ENCODE measurements at places on chromosomes 11 and 22.
A peak's percentile ranks its signal among the peaks of the same experiment; 100 is the strongest.

DNA sequence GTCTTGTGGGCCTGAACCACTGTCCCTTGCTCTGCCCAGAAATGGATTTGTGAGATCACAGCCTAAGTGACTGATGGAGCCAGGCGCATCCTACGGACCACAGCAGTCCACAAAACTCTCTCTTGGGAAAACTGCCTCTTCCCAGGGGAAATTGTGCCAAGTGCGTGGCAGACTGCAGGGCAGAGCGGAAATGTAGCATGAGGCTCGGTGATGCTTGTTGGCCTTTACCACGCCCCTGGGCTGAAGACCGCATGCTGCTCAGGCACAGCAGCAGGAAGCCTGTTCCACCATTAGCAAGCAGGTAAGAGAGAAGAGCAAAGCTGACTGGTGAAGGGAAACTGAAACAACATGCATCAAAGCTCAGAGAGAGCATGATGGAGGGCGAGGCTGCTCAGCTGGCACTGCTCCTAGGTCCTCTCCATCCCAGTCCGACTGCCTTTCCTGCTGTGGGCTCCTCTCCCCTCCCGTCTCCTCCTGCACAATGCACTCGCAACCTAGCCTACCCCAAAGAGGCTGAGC, 26.5 kb upstream of the SCARF2 start:
- DNase-seq = peak; percentile 16

DNA sequence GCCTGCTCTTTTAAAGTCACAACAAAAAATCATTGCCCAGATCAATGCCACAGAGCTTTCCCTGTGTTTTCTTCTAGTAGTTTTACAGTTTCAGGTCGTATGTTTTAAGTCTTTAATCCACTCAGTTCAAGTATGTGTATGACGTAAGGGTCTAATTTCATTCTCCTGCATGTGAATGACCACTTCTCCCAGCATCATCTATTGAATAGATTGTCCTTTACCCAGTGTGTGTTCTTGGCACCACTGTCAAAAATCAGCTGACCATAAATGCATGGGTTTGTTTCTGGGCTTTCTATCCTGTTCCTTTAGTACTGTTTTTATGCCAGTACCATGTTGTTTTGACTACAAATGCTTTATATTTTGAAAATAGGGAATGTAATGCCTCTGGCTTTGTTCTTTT, 28.1 kb downstream of the INTS4 start:
- no peak for DNase-seq

GRCh38 chr11:117502779-117503100, 175.1 kb downstream of the CEP164 start:
- DNase-seq = no peak

GRCh38 chr22:50363166-50363802, 20.2 kb downstream of the PPP6R2 start:
- no peak for DNase-seq

GRCh38 chr11:107834995-107835394, 23.6 kb downstream of the SLC35F2 start:
- DNase-seq = no peak

GRCh38 chr11:79255965-79256364, 184.9 kb downstream of the TENM4 start:
- no peak for DNase-seq

- DNase-seq = no peak
Measured at GRCh38 chr11:131999955-132000354, 629.5 kb downstream of the NTM start.

DNA sequence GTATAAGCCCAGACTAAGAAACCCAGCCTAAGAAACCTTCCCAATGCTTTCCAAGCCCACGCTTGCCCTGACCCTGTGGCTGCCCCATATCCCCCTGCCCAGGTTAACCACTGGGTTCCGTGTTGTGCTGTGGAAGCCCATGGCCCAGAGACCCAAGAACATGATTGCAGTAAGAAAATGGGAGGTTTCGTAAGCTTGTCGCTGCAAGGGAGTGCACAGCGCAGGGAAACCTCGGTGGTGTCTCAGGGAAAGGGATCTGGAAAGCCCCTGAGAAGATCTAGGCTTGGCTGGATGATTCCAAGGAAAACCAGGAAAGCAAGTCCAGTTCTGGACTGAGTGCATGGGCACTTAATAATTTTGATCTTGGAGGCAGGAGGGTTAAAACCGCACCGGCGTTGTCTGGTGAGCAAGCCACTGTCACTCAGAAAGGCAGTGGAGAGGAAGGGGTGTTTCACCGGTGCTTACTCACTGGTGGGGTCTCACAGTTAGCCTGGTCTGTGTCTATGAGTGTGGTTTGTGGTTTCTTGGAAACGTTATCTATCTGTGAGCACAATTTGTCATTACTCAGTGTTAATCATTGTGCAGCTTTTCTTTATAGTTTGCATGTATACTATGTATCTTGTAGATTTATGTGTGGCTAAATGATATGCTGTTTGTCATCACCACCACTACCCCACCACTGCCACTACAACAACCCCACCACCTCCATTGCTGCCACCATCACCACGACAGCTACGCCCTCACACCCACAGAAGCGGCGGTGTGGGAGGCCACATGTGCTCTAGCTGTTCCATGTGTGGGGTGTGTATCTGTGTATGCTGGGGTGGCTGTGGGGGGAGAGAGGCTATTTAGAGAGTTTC, 53.3 kb upstream of the PRDM11 start:
- no peak for DNase-seq

DNA sequence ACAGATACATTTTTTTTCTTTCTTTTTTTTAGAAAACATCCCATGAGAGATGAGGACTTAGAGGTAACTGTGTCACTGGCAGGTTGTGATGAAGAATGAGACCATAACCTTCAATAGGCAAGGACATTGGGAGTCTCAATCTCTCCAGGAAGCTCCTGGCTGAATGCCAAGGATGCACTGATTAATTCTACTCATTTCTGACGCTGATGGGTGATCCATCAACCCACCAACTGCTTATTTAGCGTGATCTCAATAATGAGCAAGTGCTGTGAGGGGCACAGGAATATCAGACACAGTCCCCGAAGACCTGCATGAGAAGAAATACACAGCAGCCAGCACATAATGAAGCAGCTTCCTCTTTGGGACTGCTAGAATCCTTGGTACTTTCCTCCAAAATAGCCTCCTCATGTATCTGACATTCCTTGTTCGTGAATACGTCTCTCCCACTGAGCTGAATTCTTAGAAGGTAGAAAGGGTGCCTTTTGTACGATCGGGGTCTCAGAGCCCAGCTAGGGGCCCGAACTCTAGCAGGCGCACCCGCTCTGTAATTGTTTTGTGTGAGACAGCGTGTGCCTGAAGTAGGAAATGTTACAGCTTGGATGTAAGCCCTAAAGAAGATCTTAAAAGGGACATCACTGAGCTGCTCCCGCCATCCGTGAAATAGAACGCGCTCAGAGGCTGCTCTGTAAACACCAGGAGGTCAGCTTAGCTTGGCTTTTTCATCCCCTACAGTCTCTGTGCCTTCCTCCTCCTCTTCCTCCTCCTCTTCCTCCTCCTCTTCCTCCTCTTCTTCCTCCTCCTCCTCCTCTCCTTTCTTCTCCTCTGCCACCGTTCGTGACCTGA, 7.2 kb downstream of the CLMP start:
- no peak for DNase-seq

DNA sequence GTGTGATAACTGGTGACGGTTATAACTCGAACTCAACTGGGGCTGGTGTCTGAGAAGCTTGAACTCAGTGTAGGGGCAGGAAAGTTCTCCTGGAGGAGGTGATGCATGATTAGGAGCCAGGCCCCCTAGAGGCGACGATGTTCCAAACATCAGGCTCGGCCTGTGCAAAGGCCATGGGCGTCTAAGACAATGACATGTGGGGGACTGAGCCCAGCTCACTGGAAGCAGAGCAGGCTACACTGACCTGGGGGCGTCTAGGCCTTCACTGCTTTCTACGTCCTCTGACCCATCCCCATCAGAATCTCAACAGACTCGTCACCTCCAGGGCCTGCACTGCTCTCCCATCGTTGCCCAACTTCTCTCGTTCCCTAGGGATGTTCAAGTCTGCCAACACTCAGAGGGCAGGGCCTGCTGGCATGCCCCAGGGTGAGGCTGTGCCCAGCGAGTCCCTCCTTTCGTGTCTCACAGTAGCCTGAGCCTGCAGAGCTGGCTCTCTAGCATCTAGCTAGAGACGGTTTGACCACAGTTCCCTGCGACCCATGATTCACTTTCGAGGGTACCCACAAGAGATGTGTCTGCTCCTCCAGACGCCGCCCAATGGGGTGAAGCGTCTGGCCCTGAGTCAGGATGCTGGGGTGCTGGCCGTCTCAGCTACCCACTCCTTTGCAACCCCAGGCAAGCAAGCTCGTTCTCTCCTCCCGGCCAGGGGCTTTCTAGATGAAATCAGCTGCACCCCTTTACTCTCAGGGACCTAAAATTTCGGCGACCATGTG, 1.1 kb upstream of the ATG16L2 start:
- peak; percentile 42 for DNase-seq

- no peak for DNase-seq
Measured at GRCh38 chr11:111684251-111684650, 81.9 kb downstream of the PPP2R1B start.

GRCh38 chr11:94831529-94831928, 63.4 kb downstream of the AMOTL1 start:
- no peak for DNase-seq

DNA sequence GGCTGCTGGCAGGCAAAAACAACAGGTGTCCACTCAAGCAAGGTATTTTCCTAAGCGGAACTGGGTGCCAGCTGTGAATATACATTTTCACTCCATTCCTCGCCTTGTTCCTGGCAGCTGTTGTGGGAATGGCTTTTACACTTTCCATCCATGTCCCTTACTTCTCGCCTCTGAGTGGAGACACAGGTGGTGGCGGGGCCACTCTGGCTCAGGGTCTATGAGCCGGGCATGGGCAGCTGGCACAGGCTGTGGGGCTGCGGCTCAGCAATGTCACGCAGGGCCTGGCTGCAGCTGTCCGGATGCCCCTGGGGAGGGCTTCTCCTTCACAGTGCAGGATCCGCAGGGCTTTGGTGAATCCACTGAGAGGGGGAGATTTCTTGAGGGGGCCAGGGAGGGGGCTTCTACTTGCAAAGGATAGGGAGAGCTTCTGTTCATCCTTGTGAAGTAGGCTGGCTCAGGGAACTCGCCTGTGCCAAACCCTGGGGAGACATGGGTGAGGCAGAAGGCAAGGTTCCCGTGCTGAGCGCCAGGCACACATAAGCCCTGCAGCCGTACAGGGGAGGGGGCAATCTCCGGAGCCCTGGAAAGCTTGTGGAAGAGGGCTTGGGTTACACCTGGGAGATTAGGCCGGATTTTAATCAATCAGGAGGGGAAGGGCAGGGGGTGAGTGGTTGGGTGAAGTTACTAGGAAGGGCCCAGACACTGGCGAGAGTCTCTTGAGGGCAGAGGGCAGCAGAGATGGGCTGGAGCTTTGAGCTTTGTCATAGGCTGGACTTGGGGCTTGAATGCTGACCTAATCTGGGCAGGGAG, 45.7 kb downstream of the KCNQ1OT1 start:
- no peak for DNase-seq

DNA sequence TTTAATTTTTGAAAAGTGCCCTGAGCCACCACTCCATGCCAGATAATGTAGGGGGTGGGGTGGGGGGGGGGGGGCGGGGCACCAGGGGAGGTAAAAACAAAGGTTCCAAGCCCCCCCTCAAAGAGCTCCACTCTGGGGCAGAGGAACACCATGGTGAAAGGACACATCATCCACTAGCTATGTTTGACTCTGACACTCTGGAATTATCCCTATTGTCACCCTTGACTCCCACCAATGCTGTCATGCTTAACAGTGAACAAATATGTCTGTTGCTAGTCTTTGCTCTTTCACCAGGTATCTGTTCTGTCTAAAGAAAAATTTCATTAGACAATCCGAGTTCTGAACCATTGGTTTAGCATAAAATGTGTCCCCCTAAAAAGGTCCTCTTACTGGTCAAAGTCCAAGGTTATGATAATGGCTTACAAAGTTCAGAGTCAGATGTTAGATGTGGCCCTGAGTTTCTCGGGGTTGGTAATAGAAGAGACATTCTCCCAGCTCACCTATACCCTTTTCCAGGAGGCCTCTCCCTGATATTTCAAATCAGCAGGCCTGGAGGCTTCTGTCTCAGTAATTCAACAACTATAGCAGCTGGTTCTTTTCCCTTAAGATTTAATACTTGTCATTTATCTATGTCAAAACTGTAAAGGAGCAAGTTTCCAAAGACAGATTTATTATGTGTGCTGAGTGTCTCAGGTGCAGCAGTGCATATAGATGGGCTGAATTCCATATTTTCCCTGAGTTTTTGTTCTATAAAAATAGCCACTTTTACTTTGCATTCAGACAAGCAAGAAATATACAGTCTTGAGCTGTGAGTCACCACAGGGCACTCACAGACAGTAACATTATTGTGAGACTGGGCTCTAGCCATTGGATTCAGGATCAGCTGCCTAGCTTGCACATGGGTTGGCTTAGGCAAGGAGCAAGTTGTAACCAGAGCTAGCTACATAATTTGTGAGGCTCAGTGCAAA, 174.1 kb downstream of the CSNK2A3 start:
- no peak for DNase-seq

GRCh38 chr11:115808351-115808940, 304.2 kb upstream of the CADM1 start:
- DNase-seq = no peak

DNA sequence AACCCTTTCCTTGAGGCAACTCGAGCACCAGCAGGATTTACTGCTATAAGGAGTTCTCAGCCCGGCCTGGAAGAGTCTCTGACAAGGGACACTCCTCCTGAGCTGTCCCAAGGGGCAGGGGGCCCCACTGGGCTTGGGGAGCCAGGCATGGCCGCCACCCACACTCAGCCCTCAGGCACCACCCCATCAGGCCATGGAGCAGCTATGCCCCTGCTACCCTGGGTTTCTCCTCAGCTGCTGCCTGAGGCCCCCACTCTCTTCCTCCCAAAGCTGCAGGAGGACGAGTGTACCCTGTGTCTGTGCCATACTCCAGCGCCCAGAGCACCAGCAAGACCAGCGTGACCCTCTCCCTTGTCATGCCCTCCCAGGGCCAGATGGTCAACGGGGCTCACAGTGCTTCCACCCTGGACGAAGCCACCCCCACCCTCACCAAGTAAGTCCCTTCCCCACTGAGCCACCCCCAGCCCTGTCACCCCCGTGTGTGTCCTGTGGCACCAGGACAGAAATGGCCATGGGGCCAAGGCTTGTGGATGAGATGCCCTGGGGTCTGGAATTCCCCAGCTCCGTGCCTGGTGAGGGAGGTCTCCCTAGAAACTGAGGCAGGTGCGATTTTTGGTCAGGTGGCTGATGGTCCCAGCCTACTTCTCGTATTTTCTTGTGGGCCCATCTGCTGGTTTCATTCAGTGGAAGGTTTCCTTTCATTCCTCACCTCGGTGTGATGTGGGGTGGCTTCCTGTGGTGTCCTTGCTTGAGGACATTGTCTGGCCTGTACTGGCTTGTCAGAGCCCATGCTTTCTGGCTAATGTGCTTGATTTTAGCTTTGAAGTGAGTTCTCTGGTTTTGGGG, 28.4 kb downstream of the TAB1 start:
- DNase-seq = no peak

Data from stimulated activated CD4-positive, alpha-beta T cell treated with anti-CD3 and anti-CD28 coated beads, Interleukin-1b, Interleukin-23, amount 100 ng/mL, for 1 hour (primary cell).